ENCODE measurements at places on chromosomes 16 and 17.

DNA sequence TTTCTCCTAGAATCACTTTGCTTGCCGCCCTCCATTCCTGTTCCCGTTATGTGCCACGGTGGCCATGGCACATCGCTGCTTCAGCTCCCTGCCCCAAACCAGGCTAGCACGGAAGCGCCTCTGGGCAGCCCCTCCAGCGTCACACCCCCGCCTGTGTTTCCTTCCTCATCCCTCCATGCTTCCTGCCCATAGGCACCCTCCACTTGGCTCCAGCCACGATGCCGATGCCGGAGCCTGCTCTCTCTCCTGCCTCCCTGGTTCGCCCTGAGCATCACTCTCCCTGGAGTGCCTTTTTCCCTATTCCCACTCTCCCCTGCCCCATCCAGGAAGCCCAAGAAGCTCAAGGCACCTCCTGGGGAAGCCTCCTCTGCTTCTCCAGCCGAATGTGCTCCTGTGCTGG is 3.2 kb upstream of the ARHGAP23 start:
- DNase-seq, result no peak

- DNase-seq, result no peak
Observed at GRCh38 chr16:54489225-54490111, 202.9 kb upstream of the IRX3 start.

DNA sequence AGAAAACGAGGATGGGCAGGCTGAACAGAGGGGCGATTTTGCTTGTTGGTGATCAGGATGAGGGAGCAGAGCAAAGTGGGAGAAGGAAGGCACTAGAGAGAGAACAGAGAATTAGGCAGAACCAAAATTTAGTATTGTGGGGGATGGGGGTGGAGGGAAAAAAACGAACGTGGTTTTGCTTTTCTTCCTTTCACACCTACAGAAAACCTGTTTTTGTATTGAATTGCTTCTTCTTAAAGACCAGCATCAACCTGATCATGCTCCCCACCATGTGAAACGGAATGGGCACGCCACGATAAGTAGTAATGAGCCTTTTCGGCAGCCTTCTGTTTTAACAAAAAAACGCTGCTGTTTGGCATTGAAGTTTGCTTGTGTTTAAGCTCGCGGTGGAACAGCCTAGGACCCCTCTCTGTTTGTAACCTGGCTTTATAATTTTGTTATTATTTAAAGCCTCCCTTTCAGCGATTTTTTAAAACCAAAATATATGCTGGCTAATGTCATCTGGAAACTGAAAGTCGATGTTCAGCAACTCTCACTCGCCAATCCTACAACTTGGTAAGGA is 36.8 kb downstream of the ERCC4 start:
- peak; percentile 5 for DNase-seq

GRCh38 chr17:67633751-67634211 is 84.0 kb upstream of the NOL11 start:
- DNase-seq, result no peak

DNA sequence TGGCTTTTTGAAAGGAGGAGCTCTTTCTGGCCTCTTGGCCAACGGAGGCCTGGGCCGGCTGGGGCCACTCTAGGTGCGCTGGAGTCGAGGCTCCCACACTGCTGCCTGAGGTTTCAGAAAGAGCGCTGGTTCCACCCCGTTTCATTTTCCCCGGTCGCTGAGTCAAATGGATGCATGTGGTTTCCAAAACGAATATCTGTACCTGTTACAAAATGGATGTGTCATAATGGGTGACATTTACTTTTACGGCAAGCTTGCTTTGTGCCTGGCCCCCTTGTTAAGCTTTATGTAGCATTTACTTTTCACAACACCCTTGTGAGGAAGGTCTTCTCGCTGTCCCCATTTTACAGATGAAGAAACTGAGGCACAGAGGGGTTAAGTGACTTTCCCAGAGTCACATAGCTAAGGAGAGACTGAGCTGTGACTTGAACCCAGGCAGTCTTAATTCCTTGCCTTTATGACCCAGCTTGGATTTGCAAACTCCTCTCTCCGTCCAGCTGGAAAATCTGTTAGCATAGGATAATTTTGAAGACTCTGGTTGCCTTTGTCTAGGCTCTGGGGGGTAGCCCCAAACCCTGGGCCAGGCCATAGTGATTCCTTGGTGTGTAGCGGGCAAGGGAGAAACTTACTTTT is 10.6 kb downstream of the KSR1 start:
- peak; percentile 49 for DNase-seq

- no peak for DNase-seq
Observed at GRCh38 chr17:78458091-78458490, 79.6 kb downstream of the PGS1 start.

DNA sequence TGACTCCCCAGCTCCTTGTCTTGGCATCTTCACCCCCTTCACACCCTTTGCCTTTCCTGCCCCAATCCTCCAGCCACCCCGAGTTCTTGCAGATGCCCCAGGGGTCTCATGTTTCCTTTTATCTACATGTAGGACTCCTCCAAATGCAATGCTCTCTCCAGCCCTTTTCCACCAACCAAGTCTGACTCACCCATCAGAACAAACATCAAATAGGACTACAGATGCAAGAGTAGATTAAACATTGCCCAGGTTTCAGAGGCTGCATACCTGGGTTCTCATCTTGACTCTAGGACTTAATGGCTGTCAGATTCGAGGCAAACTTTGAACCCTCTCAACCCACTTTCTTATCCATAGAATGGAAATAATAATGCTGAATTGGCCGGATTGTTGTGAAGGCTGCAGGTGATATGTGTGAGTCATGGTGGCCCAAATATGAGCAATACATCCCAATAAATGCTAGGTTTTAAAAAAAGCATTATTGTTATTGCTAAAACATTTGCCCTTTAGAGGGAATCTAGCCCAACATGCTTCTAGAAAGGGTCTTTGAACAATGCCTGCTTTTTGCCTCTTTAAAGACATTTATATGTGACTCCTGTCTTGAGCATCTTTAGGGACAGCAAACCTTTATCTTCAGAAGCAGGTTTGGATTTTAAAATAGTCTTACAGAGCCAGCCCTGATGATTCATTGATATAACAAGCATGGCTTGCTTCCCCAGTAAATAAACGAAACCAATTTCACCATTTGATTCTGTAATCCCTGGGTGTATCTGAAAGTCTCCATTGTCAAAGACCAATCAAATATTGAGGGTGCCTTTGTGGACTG is 310.1 kb downstream of the FOXL1 start:
- no peak for DNase-seq

DNA sequence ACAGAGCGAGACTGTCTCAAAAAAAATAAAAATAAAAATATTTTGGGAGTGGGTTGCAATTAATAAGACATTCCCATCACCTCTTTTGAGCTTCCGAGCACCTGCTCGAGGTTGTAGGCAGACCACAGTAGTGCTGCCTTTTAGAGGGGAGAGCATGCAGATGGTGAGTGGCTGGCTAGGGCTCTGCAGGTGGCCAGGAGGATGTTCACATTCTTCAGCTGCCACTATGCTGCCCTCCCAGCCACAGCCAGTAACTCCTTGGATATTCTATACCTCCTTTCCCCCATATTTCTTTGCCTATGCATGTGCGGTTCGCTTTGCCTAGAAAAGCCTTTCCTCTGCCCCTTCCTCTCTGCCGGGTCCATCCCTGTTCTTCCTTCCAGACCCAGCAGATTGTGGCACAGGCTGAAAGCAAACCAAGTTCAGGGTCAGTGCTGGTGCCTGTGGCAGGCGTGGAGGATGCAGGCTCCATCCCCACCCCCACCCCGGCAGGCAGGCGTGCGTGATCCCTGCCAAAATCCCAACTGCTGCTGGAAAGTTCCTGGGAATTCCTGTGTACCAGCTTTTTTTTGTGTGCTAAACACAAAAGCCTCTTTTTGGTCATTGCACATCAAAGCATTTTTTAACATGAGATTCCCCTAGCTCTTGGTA is 33.8 kb upstream of the CMIP start:
- DNase-seq, result no peak

GRCh38 chr16:31083556-31083955 is 5.2 kb downstream of the PRSS53 start:
- DNase-seq, result no peak

- no peak for DNase-seq
Observed at GRCh38 chr17:73069841-73070240, 22.6 kb downstream of the SLC39A11 start.

- no peak for DNase-seq
Observed at GRCh38 chr17:43857141-43857540, 10.2 kb downstream of the CD300LG start.

- no peak for DNase-seq
Observed at GRCh38 chr17:58318627-58319172, 9.9 kb downstream of the TSPOAP1 start.

DNA sequence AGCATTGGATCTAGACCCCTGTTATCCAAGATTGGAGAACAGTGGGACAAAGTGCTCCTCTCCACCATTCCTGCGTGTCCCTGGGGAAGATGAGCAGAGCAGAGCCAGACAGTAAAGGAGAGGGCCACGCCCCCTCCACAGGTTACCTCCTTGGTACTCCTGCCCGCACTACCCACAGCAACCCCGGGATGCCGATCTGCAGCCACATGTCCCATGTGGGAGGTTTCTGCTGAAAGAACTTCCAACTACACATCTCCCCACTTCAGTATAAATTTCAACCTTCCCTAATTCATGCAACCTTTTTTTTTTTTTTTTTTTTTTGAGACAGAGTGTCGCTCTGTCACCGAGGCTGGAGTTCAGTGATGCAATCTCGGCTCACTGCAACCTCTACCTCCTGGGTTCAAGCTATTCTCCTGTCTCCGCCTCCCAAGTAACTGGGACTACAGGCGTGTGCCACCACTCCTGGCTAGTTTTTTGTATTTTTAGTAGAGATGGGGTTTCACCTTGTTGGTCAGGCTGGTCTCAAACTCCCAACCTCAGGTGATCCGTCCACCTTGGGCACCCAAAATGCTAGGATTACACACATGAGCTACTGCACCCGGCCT is 2.3 kb downstream of the RAB37 start:
- DNase-seq, result no peak

- peak; percentile 46 for DNase-seq
Observed at GRCh38 chr17:69246726-69247375, 18.2 kb upstream of the ABCA10 start.

GRCh38 chr17:39365242-39365641 is 36.2 kb downstream of the FBXL20 start:
- no peak for DNase-seq

GRCh38 chr16:23423496-23424049 is 29.4 kb downstream of the COG7 start:
- no peak for DNase-seq

- no peak for DNase-seq
Observed at GRCh38 chr16:200388-200787, 20.1 kb downstream of the HBQ1 start.

DNA sequence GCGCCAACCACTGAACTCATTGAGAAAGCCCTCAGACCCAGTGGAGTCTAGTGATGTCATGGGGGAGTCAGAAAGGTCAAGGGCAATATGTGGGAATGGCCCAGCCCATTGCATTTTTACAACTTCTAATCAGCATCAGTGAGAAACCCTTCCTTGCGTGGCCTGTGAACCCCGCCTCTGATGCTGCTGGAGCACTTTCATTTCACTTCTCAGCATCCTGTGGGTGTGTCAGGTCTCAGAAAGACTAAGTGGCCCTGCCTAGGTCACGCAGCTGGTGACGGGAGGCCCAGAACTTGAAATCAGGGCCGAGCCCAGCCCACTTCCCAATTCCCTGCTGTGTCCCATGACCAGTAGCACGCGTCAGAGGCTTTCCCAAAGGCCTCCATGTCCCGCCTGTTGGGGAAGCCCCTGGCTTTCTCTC is 6.1 kb downstream of the DNAI2 start:
- DNase-seq, result peak; percentile 84

GRCh38 chr16:67415872-67416793 is at the start of gene ZDHHC1:
TSS of gene ZDHHC1 (minus strand) at chr16:67416477. CDS start at chr16:67407775, 8,702 bp downstream.
- DNase-seq, result peak; percentile 37

DNA sequence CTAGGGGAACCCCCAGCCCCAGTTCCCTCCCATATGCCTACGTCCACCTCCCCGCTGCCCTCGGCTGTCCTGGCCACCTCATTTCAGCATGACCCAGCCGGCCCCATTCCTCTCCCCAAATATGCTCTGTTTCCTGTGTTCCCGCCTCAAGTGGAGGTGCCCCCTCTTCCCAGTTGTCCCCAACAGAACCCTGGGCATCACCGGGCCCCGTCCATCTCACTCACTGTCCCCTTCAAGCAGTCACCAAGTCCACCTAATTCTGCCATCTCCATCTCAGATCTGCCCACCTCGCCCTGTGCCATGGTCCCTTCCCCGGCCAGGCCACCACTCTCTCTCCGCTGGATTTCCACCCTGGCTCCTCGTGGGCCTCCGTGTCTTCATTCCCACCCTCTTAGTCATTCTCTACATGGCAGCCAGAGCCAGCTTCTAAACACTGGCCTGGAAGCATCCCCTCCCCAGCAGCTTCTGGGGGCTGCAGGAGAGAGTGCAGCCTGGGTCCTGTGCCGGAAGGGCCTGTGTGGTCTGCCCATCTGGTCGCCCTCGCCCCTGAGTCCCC is 12.8 kb downstream of the CDK3 start:
- DNase-seq, result no peak

GRCh38 chr16:89178453-89179147 is 7.1 kb downstream of the CDH15 start:
- DNase-seq, result no peak

- no peak for DNase-seq
Observed at GRCh38 chr16:88872650-88873331, 6.3 kb upstream of the PABPN1L start.

Measured in CD4-positive, alpha-beta T cell treated with Interleukin-17A for 1 hour (primary cell).